Stimulated activated CD4-positive, alpha-beta T cell treated with anti-CD3 and anti-CD28 coated beads, Interleukin-1b, Interleukin-23, amount 100 ng/mL, for 24 hours (primary cell): ENCODE measurements at places on chromosomes 12 and 14.

GRCh38 chr12:53968214-53969127 lies 4.5 kb upstream of the HOXC11 start:
- no peak for DNase-seq

GRCh38 chr14:102145395-102145794 lies 5.7 kb downstream of the WDR20 start:
- DNase-seq = no peak

- no peak for DNase-seq
These were observed 16.5 kb downstream of the SCNN1A start for GRCh38 chr12:6358881-6359280.

GRCh38 chr12:46452061-46452615 lies 79.6 kb upstream of the SLC38A2 start:
- no peak for DNase-seq

DNA sequence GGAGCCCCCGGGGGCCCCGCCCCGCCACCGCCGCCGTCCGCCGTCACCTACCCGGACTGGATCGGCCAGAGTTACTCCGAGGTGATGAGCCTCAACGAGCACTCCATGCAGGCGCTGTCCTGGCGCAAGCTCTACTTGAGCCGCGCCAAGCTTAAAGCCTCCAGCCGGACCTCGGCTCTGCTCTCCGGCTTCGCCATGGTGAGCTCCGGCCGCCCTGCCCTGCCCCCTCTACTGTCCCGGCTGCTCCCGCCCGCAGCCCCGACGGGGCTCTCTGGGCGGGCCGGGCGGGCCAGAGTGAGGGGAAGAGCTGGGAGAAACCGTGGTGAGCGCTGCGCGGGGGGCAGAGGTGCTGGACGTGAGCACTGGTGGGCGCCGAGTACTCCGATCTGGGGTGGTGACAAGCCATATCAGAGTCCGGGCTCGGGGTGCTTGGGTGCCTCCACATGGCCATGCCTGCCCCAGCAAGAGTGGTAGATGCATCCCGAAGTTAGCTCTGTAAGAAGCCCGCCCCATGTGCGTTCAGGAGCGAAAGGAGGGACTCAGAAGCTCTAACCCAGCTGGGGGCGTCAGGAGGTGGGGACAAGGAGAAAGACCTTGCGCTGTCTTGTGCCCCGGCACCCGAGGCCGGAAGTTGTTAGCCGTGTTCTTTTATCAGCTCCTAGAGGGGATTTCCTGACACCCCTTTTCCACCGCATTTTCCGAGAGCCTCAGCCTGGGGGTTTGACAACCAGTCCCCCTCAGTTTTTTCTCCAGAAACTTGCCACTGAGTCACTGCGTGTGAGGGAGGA lies 717 bp downstream of the ORAI1 start:
- peak; percentile 90 for DNase-seq

DNA sequence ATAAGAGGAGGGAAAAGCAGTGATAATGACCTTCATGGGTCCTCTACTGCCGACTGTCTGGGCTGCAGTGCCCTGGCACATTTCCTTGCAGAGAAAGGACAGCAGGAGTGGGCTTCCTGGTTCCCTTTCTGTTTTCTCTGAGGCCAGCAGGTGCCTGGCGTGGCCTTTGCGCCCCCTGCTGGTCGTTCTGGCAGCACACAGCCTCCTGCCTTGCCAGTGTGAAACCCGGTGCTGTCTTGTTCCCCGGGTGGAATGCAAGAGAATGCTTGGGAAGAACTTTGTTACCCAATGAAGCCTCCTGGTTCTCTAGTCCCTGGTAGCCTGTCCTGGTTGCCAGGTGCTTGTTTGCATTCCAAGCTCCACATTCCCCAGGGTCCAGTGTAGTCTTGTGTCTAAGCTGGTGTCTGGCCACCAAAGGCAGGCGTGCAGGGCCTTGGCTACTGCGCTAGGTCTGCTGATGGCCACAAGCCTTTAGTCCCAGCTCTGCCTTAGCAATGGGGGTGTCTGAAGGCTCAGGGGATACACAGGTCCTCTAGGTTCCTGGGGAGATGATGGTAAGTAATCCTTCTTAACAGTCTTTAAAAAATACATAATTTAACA lies 1392.4 kb upstream of the TMEM132C start:
- DNase-seq = peak; percentile 36

- no peak for DNase-seq
These were observed 151.1 kb upstream of the FKBP4 start for GRCh38 chr12:2643576-2644135.

DNA sequence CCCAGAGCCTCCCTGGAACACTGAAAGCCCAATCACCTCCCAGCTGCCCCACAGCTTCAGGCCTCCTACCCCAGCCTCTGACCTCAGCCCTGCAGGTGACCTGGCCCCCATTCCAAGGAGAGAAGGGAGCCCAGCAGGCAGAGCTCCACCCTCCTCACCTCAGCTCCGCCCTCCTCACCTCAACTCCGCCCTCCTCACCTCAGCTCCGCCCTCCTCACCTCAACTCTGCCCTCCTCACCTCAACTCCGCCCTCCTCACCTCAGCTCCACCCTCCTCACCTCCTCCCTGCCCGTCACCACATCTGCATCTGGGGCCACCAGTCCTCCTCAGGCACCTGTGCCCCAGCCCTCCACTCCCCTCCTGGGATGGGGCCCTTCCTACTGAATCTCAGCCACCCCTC lies 112.2 kb upstream of the SFSWAP start:
- no peak for DNase-seq

DNA sequence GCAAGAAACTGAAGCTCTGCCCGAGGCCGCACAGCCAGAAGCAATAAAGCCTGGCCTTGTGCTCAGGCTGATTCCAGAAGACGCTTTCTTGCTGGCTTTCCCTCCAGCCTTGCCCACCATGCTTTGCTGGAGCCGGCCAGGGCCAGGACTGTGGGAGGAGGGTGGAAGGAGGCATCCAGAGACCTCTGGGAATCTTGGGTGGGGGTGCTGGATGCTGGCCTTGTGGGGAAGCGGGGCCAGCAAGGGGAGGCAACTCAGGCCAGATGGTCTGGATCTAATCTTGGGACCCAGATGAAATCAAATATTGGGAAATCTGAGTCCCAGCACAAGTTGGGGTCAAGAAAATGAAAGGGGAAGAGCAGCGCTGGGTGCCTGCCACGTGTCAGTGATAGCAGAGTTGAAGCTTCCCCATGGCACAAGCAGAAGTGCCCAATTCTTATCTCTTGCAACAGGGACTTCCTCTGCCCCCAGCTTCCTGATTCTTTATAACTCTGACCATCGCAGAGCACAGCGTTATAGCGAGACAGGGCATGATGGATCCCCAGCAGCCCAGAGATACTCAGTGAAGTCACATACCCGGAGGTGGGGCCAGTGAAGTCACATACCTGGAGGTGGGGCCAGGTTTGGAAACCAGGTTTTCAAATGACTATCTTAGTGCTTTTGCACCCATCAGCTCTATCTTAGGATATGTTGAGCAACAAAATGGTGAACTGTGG lies 6.4 kb upstream of the RABGGTA start:
- no peak for DNase-seq

DNA sequence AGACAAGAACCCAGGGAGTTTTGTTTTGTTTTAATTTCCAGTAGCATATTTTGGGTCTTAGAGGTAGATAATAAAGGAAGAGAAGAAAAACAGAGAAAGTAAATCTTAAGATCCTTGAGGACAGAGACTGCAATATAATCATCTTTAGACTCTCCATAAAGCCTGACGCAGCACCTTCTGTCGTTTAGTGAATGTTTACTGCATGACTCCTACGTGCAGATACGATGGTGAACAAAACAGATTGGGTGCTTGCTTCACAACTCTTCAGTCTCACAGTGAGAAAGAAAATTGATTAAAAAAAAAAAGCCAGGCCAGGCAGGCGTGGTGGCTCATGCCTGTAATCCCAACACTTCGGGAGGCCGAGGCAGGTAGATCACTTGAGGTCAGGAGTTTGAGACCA lies 86.9 kb downstream of the STON2 start:
- no peak for DNase-seq

DNA sequence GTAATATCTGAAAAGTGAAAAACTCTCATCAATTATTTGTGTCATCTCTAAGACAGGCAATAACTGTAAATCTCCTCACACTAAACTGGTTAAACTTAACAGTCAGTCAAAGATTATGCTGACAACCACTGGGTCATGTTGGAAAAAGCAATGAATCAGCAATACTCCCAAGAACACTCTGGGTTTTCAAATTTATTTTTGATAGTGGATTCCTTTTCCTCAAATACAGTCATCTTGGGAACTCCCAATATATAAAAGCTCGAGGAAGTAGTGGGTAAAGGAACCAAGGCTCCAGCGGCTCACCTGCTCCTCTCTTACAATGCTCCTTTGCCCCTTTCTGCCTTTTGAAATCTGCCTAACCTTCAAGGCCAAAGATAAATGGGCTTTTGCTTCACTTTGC lies 70.0 kb downstream of the ARMH4 start:
- DNase-seq = no peak

GRCh38 chr14:30283822-30284446 lies 275.0 kb upstream of the G2E3 start:
- DNase-seq = no peak

DNA sequence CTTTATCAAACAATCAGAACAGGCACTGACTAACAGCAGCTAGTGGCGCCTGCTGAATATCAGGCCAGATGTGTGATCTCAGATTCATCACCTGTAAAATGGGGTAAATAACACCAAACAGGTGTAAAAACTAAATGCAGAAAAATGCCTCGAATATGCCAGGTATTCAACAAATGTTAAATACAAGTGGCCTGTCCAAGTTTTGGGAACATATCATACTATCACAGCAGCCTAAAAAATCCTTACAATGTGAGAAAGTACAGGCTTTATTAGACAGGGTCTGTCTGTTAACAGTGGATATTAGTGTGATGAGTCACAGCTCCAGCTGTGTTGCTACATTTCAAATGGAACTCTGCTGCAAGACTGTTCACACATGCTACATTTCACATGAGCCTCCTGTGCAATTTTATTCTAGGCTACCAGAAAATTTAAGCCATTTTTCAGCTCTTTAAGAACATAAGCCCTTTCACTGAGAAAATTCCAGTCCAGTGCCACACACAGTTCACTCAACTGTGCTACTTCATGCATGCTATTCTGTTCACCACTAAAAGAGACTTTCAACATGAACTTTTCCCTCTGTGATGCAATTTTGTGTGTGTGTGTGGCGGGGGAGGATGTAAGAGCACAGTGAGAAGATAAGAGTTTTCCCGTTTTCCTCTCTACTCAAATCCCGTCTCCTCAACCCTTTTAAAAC lies 56.7 kb downstream of the MSRB3 start:
- DNase-seq = no peak

DNA sequence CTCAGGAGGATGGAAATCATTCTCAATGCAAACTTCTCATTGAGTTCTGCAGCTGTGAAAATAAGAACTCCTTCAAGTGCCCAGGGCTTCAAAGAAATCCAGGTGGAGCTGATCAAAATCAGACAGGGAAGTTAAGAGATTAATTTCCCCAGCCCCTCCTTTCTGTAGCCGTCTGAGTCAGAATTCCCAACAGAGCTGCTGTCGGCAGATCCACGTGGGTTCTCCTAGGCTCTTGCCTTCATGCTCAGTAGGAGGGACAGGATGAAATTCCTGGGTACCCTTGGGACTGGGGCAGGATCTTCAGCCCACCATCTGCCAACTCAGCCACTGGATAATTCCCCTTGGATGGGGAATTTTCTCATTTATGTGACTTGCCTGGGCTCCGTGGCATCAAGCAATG lies 13.3 kb downstream of the TGFB3 start:
- DNase-seq = no peak

DNA sequence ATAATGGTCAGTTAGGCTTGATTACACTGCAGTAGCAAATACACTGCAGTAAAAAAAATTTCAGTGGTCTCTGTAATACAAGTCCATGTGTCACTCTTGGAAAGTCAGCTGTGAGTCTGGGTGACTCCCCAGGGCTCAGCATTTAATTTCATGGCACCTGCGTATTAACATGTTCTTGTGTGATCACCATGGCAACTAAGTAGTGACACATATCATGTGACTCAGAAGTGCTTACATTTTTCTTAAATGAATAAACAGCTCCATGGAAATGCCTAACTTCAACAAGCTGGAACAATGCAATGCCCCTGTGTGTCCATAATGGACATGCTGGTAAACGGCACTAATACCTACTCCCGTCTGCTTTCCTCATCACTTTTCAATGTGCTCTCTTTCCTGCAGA lies 88.5 kb upstream of the ANO4 start:
- no peak for DNase-seq
